Muscle of arm (tissue), 14 donors: ENCODE measurements at places on chromosomes 5 and 9.
A peak's percentile ranks its signal among the peaks of the same experiment; 100 is the strongest.

DNA sequence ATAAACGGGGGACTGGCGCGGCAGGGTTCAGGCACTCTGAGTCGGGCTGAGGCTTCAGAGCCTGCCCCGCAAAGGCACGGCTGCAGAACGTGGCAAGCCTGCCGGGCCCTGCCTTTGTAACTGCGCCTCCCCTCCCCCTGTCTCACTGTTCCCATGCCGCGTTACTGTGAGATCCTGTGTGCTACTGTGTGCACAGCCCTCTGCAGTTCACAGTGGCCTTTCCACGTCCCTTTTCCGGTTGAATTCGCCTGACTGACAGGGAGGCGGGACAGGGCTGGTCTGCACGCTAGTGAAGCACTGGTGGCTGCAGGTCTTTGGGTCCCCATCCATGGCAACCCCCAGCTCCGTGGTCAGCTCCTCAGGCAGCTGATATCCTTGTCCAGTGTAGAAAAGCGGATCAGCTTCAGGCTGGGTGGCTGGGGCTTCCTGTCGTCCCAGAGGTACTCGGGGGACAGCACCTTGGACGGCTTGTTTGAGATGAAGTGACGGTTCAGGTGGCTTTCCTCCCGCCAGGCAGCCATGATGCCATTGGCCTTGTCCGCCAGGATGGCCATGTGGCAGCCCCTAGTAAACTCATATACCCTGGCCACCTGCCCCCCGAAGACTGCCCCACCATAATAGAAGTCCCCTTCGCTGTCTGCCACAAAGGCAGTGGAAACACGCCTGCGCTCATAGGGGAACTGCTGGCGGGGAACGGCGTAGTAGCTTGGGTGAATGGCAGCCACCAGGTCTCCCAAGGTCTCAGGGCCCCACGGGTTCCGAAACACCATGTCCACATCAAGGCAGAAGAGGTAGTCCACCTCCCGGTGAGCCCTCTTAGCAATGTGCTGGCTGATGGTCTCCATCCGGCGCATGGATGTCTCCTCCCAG, 10.3 kb downstream of the GBGT1 start:
- no peak for DNase-seq

DNA sequence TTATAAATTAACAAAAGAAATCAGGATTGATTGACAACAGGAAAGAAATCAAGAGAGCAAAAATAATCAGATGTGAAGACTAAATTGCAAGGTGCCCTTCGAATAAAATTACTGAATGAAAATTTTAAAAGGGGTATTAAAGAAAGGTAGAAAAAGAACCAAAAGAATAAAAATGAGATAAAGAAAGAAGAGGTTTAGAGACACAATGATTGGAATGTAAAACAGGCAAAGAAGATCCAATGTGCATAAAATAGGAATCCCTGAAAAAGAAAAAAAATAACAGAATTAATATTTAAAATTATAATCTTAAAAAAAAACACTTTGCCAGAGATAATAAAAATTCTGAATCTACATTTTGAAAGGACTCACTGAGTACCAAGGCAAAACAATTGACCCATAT, 73.0 kb downstream of the AP3B1 start:
- DNase-seq: no peak

GRCh38 chr9:84772511-84772910, 103.0 kb downstream of the NTRK2 start:
- DNase-seq: no peak

DNA sequence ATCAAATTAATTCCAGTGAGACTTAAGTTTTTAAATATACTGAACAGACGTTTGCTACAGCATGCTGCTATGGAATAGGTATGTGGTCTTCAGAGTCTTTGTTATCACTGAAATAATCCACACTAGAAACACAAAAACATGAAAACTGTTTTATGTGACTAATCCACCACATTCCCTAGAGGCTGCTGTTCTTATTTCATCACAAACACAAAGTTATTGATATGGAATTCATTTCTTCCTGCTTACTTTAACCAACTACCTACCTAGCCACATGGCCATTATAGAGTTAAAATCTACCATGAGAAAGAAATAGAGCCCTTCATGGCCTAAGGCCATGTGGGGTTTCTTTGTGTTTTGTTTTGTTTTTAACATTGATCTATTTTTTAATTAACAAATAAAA, 232.3 kb upstream of the PTGER4 start:
- no peak for DNase-seq

- DNase-seq: no peak
Observed at GRCh38 chr5:75616971-75617621, 5.8 kb downstream of the ANKDD1B start.

DNA sequence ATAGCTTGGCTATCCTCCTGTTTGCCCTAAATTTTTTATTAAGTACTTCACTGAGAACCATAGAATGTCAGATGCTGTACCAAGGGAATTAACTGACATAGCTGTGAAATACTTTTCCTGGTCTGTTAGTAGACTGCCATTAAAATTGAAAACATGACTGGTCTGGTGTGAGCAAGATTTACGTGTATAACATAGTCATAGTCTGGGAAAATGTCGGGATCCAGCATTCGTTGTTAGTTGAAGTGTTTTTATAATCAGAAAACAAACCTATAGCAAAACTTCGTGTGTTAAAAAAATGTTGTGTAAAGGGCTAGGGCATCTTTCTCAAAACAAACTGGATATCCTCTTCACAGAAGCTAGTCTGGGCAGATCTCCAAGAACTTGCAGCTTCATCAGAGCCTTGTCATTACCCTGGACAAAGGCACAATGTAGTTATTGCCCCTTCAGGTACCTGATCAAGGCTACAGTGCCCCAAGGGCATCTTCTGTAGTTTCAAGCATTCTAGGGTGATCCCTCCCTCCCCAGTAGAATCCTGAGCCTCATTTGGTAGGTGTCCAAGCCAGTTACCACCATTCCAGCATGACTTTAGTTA, 454.2 kb upstream of the SGCD start:
- peak; percentile 16 for DNase-seq

GRCh38 chr9:35367451-35367850, 122.5 kb upstream of the RUSC2 start:
- no peak for DNase-seq

- DNase-seq: no peak
Observed at GRCh38 chr5:132253452-132254320, 3.8 kb upstream of the PDLIM4 start.

- DNase-seq: no peak
Observed at GRCh38 chr5:56119050-56119449, 114.1 kb downstream of the ANKRD55 start.

DNA sequence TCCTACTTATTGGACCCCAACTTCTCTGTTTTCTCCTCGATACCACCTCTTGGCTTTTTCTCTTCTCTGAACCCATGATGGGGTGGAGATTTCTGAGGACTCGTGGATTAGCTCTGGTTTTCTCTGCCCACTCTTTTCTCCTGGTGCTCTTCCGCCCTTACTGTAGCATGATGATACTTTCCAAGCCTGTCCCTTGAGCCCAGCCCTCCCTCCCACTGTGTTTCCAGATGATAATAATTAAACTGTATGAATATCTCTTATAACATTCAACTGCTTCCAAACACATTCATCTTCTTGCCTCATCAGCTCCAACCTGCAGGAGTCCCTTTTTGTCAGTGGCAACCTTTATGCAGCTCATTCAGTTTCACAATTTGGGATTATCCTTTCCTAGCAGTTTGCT, 494.2 kb upstream of the KLF4 start:
- no peak for DNase-seq

DNA sequence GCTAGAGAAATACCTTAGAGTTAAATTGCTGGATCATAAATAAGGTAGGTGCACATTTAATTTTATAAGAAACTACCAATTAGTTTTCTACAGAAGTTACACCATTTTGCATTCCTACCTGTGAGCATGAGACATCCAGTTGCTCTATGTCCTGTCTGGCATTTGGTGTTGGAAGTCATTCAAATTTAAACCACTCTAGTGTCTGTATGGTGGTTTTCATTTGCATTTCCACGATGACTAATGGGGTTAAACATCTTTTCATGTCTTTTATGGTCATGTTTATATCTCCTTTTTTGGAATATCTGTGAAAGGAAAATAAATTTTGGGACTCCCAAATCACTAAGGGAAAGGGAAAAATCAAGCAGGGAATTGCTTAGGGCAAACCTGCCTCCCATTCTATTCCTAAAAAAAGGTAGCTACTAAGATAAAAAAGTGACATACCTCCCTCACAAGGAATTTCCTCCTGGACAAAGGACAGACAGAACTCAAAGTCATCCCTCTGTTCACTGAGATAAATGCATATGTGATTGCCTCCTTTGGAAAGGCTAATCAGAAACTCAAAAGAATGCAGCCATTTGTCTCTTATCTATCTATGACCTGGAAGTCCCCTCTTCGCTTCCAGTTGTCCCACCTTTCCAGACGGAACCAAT, 31.6 kb upstream of the ADCY2 start:
- no peak for DNase-seq

DNA sequence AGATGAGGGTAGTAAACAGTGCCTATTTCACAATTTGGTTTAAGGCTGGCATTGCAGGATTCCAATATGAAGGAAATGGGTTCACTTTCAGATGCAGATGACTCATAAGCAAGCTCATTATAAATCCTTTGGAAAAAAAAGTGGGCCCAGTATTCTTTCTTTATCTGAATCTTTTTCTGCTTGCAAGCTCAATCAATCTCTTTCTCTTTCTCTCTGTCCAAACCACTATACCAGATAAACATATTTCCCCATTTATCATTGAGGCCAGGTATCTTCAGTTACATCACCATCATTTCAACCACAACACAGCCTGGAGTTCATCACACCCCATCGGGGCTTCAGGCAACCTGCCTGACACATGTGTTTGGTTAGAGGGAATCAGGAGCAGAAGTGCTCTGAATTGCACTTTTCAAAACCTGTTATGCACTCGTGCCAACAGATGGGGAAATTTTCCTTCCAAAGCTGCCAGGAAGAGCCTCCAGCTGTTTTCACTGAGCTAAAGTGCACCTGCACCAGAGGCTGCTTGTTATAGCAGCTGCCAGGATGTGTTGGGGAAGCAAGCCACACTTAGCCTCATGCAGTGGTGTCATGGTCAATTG, 30.0 kb upstream of the MAMDC2 start:
- DNase-seq: no peak
